ENCODE measurements at places on chromosomes 13 and 19.

- DNase-seq: no peak
Observed at GRCh38 chr19:41265395-41266153, 1.4 kb downstream of the HNRNPUL1 start.

- no peak for DNase-seq
Observed at GRCh38 chr13:66780814-66781213, 449.3 kb downstream of the PCDH9 start.

- DNase-seq: no peak
Observed at GRCh38 chr13:91375116-91375729, 23.2 kb upstream of the GPC5 start.

- DNase-seq: no peak
Observed at GRCh38 chr13:76533251-76533650, 353.0 kb downstream of the KCTD12 start.

DNA sequence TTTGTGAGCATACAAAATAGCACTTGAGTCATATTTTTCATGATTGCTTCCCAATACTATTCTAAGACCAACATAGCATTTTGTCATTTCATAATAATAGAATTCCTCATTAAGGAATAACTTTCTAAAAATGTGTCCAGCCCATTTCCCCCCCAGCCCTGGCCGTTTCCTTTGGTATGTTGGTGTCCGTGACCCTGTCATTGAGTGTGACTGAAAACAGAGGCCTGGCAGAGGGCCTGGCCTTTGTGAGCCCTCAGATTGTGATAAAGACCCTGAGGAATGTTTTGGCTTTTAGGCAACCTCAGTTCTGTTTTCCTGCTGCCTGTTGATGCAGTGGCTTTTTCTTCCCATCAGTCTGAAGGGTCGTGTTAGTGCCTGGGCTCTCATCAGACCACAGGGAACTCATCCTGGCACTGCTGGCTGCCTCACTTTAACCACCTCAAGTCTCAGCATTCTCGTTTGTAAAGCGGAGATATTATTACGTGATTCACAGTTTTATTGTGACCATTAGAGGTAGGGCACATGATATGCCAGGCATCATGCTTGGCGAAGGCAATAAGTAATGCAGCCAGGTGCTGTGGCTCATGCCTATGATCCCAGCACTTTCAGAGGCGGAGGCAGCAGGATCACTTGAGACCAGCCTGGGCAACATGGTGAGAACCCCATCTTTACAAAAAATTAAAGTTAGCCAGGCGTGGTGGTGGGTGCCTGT is 13.8 kb downstream of the SPINT2 start:
- DNase-seq: no peak

- DNase-seq: no peak
Observed at GRCh38 chr19:42051166-42052115, 18.6 kb downstream of the GRIK5 start.

DNA sequence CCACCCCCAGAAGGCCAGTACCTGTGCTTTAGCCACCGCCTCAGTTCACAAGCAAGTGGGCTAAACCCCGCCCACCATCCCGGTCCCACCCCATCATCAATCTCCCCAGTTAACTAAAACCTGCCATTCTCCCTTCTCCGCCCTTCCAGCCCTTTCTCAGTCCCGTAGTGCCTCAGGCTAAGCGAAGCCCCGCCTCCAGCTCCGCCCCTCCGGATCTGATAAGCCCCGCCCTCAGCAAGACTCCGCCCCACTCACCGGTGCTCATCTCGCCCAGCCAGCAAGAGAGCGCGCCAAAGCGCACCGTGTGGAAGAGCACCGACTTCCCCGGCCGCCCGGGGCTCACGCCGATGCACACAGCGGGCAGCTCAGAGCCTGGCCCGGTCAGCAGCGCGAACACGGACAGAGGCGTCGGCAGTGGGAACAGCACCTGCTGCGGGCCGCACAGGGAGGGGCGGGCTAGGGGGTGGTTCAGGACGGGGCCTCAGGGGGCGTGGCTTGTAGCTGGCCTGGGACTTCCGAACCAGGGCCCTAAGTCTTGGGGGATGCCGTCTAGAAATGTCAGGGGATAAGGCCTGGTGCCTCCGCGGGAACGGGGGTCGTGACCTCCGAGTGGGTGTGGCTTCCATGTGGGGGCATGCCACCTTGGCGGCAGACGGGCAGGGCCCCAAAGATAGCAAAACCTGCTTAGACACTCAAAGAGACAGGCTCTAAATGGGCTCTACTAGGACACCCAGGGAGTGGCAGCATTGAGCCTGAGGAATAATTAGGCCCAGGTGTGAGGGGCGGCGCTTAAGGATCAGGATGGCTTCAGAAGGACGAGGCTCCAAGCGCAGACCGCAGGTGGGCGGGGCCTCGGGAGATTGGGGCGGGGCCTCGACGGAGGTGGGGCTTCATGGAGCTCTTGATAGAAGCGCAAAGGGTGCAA is 21.4 kb downstream of the MAP4K1 start:
- DNase-seq: no peak

DNA sequence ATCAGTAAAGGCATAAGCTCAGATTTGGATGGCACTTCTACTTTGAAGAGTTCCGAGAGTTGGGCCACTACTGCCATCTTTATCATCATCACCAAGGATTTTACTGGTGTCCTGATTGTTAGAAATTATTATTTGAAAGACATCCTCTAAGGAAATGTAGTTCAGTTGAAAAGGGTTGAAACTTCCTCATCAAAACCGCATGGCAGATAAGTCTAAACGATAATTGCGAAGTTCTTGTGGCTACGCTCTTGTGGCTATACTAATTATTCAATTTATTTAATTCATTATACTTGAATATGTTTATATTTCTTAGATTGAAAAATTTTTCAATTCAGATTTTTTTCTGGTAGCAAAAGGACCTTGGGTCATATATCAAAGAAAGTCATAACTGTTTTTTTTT is 22.4 kb downstream of the TNFRSF19 start:
- DNase-seq: no peak

GRCh38 chr13:47129461-47129860 is 232.6 kb upstream of the HTR2A start:
- DNase-seq: no peak

DNA sequence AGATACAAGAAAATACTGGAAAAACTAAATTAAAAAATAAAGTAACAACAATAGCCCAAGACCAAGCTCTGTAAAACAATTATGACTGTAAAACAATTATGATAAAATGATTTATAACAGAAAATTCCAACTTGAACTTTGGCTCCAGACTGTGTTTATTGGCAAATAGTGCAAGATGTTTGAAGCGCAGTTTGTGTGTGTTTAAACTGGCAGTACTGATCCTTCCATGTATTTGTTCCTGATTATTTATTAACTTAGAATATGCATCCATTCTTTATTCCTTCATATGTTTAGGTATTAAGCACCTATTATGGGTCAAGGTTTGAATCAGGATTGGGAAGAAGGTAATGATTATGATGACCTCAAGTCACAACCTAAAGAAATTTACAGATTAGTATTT is 37.8 kb downstream of the ZNF582 start:
- DNase-seq: no peak

GRCh38 chr13:109010912-109011311 is 381.5 kb downstream of the MYO16 start:
- DNase-seq: no peak

- DNase-seq: no peak
Observed at GRCh38 chr13:44112700-44113329, 233.1 kb downstream of the LACC1 start.

DNA sequence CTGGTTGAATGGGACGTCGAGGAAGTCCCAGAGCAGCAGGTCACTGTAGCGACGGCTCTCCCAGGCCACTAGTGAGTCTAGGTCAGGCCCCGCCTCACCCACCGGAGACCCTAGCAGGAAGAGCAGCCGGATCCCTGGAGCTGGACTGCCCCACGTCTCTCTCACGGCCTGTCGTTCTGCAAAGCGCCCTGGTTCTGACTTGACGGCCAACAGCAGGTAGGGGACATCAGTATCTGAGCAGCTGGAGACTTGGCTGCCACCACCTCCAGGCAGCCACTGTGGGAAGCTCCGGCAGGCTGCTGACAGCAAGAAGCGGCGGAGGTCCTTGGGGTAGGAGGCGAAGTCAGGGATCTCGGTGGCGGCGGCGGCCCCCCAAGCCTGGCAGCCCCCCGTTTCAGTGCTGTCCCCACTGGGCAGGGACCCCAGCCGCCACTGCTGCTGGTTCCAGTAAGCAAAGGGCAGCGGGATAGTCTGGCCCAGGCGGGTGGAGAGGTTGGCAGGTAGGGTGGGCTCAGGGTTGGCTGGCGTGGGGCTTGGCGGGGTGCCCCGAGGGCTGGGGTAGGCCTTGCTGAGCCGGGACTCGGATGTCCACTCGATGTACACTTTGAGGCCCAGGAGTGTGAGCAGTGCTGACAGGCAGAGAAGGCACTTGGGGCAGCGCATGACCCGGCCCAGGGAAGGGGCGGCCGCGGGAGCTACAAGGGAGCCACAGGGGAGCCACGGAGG is 895 bp downstream of the B3GNT8 start:
- DNase-seq: no peak

DNA sequence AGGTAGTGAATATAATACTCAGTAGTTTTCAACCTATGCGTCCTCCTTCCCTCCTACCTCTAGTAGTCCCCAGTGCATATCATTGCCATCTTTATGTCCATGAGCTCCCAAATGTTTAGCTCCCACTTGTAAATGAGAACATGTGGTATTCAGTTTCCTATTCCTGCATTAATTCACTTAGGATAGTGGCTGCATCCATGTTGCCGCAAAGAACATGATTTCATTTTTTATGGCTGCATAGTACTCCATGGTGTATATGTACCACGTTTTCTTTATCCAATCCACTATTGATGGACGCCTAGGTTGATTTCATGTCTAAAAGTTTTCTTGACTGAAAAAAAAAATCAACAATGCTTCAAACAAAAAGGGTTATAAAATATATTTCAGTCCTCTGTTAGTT is 303.4 kb upstream of the SGCG start:
- DNase-seq: no peak

DNA sequence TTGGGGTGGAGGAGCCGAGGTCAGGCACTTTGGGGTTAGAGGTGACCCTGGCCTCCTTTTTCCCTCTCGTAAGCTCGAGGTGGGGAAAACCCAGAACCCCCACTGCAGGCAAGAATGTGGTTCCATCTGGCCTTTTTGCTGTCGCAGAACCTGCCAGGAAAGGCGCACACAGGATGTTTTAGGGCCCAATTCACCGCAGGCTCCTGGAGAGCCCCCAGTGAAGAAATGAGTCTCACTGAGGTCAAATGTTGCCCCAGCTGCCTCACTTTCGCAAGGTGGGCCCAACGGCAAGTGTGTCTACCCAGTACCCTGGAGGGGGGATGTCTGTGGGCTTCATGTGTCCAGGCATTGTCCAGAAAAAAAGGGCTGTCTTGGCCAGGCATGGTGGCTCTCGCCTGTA is 61.8 kb downstream of the PEX11G start:
- DNase-seq: no peak

- no peak for DNase-seq
Observed at GRCh38 chr19:45764475-45764874, 4.6 kb downstream of the SIX5 start.

- DNase-seq: no peak
Observed at GRCh38 chr19:27652796-27653195, 1560.2 kb downstream of the UQCRFS1 start.

DNA sequence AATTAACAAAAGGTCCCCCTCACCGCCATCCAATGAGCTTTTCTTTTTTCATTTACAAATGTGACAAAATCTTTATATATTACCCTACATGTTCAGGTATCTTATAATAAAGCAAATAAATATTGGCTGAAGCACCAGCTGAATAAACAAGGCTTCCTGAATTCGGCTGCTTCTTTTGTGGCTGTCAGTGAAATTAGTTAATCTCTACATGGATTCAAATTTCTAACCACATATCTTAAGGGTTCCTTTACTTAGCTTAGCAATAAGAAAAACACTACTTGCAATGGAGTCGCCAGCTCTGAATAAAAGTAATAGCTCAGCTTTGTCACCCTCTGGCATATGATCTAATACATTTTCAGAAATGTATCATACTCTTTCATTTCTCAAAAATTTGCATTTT is 104.3 kb downstream of the CCNA1 start:
- no peak for DNase-seq

GRCh38 chr13:26855071-26855470 is 94.5 kb upstream of the GPR12 start:
- DNase-seq: no peak

GRCh38 chr13:48749699-48750473 is 96.2 kb downstream of the CYSLTR2 start:
- peak; percentile 29 for DNase-seq

- DNase-seq: no peak
Observed at GRCh38 chr19:12872941-12873890, 8.0 kb downstream of the DNASE2 start.

DNA sequence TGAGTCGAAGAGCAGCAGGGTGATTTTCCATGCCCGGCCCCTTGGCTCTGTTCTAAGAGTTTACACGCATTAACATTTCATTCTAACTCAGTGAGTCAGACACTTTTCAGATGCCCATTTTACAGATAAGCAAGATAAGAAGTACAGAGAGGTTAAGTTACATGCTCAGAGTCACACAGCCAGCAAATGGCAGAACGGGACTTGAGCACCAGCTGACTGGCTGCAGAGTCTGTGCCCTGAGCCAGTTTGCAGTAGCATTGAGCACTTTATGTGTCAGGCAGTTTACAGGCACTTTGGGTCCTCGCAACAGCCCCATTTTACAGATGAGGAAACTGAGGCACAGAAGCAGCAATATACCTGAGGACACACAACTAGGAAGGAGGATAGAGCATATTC is 19.0 kb downstream of the CCDC8 start:
- no peak for DNase-seq

DNA sequence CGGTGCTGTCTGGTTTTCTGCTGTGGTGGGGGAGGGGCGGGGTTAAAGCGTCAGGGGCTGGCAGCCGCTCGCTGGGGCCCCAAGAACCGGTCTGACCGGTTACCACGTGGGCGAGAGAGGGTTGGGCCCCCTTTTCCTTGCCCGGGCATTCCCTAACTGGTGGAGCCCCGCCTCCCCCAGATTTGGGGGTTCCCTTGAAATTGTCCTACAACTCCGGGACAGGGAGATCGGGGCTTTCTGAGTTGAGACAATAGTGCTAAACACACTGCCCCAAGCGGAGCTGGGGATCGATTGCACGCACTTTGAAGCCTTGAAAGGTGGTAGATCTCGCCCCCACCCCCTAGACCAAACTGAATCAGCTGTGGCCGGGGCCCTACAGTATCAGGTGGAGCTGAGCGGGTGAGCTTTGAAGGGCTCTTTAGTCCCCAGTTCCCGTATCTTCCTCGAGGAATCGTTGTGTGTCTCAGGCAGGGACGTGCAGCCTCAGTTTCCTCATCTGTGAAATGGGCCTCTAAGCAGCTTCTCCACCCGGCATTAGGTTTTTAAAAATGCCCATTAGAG is 4.8 kb downstream of the IER2 start:
- peak; percentile 67 for DNase-seq

- DNase-seq: no peak
Observed at GRCh38 chr19:50199259-50199555, 4.2 kb upstream of the MYH14 start.

DNA sequence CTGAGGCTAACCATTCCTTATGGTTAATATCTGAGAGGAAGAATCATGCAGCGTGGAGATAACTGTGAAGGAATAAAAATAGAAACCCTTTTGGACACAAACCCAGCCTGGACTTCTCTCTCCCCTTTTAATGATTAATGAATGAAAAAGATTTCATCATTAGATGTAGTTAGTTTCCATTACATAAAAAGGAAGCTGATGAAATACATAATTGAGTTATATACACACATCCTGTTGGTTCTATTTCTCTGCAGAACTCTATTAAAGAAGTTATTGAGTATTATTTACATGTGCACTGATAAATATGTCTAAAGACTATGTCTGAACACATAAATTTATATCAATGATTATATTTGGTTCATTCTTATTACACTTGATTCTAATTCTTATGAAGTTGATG is 465.3 kb downstream of the GPC5 start:
- DNase-seq: no peak

Measured in stimulated activated CD8-positive, alpha-beta memory T cell treated with anti-CD3 and anti-CD28 coated beads, Interleukin-12 subunit alpha, Interleukin-12 subunit beta, amount 100 ng/mL, for 1 hour (primary cell).